CD4-positive, alpha-beta T cell treated with Interferon gamma for 1 hour (primary cell): ENCODE measurements at places on chromosomes 16 and 17.

DNA sequence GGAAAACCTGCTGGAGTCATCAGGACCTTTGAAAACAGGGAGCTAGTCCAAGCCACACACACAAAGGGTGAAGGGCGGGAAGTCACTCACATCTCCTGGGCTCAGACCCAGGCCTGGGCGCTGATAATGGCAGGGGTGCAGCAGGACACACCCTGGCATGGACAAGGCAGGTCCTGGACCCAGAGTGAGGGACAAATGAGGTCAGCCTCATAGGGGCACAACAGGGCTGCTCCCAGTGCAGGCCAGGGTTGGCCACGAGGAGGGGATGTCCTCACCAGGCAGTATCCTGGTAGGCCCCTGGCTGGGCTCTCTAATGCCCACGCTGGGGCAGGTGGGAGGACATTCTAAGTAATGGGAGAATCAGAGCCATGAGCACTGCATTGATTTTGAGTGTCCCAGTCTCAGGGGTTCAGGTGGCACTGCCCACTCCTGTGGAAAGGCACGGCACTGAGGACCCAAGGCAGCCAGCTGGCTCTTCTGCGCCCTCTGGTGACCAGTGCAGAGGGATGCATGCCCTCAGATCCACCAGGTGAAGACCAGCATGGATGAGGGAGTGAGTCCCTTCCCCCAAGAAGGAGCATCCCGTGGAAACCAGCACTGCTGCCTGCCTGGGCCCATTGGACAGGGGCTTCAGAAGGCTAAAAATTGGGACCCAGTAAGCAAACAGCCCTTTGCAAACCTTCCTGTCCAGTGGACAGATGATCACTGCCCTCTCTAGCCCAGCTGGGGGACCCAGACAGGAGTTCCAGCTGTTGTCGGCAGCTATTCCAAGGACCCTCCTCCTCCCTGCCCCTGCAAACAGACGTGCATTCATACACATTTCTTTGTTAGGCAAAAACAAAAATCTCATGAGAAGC, 23.4 kb upstream of the SREBF1 start:
- peak; percentile 69 for DNase-seq

- no peak for DNase-seq
These were observed 116.8 kb downstream of the CDYL2 start for GRCh38 chr16:80687606-80688005.

- DNase-seq, result no peak
These were observed 20.8 kb upstream of the ATP5MC1 start for GRCh38 chr17:48871551-48872351.

GRCh38 chr16:57133886-57134285, 41.5 kb downstream of the CPNE2 start:
- DNase-seq, result no peak

DNA sequence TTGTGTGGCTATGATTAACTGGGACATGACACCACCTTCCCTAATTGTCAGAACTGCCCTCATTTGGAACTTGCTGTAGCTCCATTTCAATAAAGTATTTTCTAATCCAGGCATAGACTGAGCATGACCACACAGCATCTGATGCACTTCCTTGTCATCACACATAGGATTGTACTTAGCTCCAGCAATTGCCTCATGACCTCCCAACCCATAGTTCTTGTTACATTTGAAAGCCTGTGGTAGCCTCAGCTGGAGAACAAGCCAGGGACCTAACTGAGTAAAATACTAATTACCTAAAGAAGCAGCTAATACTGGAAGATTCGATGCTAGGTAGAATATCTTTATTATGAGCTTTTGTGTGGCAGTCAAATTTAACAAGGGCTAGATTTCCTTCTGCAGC, 187.3 kb upstream of the KIF2B start:
- no peak for DNase-seq

DNA sequence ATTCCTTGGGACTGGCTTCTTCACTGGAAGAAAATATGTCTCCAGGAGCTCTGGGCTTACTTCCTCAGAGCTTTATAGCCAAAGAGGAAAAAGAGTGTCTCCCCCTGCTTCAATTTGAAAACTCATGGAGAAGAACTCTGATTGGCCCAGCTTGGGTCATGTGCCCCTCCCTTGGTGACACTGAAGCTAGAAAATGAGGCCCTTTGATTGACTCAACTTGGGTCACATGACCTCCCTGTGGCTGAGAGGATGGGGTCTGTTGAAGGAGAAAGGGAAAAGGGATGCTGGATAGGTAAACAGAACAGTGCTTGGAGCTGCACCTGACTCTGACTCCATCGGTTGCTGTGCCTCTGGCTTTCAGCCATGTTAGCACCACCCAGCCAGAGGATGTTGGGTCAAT, 70.6 kb upstream of the KSR1 start:
- DNase-seq, result no peak

- no peak for DNase-seq
These were observed 9.3 kb upstream of the IRX5 start for GRCh38 chr16:54921206-54921824.

GRCh38 chr17:62605588-62605987, 21.9 kb upstream of the MRC2 start:
- no peak for DNase-seq

DNA sequence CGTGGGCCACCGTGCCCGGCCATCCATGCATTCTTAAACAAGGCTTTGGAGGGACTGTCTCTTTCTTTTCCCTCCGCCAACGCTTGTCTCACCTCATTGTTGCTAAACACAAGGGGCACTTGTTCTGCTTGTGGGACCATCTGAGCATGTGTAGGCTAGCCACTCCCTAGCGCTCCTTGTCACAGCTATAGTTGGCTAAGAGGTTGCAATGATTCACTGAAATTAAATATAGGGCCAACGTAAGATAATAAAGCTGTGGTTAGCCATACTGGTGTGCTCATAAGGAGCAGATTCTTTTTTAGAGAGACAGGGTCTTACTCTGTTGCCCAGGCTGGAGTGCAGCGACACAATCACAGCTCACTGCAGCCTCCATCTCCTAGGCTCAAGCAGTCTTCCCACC, 41.2 kb downstream of the KIAA0513 start:
- DNase-seq, result no peak

DNA sequence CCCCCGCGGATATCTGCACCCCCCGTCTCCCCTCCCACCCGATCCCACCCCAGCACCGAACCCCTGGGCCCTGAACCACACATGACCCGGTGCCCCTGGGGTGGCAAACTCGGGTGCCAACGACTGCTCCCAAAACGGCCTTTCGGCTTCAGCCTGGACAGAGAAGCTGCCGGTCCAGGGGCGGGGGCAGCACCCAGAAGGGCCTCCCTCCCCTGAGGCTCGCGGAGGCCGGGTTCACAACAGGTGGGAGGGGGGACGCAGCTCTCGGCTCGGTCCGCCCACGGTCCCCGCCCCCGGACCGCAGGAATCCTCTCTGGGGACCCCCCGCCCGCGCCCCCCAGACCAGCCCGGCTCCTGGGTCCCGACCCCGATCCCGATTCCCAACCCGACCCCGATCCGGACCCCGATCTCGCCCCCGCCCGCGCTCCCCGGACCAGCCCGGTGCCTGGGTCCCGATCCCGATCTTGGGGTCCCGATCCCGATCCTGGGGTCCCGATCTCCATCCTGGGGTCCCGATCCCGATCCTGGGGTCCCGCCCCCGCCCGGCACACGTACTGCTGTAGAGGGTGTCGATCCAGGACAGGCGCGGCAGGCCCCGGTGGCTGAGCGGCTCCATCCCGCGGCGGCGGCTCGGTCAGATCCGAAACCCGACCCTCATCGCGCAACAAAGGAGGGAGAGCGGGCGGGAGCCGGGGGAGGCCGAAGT, 516 bp downstream of the ABR start:
- DNase-seq, result no peak

GRCh38 chr17:19357761-19358160, 4.8 kb downstream of the B9D1 start:
- no peak for DNase-seq
